Stimulated activated CD8-positive, alpha-beta memory T cell treated with anti-CD3 and anti-CD28 coated beads, Interleukin-7, amount 100 ng/mL, for 24 hours (primary cell): ENCODE measurements at places on chromosomes 5 and 9.

DNA sequence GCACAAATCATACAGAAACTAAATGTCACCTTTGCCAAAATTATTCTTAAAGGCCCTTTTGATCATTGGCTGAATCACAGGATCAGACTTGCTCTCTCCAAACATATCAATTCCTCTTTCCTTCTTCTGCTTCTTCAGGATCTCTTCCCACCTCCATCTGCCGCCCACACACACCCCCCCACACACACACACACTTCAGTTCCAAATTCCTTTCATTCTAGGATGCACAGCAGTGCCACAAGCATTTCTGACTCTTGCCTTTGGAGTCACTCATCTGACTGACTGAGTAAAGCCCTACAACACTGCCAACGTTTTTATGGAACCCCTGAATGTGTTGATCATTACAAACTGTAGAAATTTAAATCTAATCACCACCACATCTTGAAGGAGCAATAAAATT is 22.9 kb downstream of the DNAH5 start:
- DNase-seq: no peak

DNA sequence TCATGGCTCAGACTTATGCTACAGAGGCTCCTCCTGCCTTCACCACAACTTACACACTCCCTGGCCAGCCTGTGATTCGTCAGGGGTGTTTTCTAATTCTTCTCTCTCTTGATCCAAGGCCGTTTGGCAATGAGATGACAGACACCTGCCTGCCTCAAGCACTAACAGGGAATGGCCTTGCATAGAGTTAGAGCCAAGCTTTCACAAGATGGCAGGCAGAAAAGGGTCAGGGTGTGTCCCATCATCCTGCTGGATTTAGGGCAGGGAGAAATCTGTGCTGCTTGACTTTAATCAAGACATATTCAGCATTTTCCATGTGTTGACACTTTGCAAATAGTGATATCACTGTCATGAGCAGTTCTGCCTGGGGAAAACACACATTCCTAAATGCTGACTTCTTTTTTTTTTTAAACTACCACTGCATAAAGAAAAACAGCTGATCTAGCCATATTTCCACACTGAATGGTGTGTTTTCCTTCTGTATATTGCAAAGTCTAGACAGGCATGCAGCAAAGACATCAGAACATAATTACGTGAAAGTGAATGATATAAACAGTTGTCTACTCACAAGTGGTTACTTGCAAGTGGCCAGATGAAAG is 95.0 kb upstream of the SLC25A48 start:
- DNase-seq: no peak

DNA sequence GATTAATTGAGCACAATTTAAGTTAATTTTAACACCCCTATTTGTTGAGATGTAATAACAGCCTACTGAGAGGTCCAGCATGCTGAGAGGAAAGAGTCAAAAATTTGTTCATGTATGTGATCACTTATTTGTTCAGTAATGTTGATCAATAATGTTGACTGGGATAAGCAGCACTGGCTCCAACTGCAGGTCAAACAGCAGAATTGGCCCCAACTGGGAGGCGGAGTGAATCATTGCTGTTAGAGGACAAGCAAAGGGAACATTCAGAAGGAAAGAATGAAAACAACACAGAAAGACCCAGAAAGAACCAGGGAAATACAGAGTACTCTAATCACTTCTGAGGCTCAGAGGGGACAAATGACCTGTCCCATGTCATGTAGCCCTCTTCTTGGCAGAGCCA is 221.1 kb downstream of the COMMD10 start:
- no peak for DNase-seq

- no peak for DNase-seq
Measured at GRCh38 chr9:14031060-14031414, 282.9 kb downstream of the NFIB start.

- no peak for DNase-seq
Measured at GRCh38 chr5:171537070-171537849, 117.8 kb downstream of the FGF18 start.

GRCh38 chr9:102044133-102044532 is 305.7 kb upstream of the GRIN3A start:
- no peak for DNase-seq

DNA sequence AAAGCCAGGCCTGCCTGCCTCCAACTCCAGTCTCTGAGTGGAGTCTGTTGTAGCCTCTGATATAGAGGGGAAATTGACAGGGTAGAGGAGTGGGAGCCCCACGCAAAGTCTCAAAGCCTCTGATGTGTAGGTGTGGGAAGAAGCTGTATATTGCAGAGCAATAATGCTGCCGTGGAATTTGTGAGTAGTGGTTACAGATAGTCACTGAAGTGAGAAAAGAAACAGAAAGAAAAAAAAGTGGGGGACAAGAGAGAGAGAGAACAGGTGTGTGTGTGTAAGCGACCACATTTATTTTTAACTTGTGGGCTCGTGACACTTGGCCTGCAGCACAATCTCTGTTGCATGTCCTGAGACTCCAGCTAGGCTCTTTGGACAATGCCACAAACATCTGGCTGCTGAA is 227.8 kb downstream of the NSG2 start:
- DNase-seq: no peak

GRCh38 chr5:17182981-17183380 is 34.5 kb upstream of the BASP1 start:
- no peak for DNase-seq

DNA sequence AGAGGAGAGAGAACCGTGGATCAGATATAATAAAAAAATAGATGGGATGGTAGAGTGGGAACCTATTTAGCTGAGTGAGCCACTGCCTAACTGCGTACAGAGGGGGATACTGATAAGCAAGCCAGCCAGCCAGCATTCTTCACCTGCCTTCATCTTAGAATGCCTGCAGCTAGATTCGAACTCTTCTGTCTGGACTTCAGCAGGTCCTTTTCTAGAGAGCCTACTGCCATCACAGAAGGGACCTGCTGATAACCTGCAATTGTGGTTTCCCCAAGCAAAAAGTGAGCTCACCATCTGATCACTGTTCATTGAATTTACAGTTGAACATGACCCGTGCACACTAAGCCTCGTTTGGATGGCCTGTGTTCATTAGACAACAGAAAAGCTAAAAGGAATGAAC is 109.4 kb downstream of the CDC42SE2 start:
- DNase-seq: no peak
